Adrenal gland (tissue), 19 donors: ENCODE measurements at places on chromosomes 3 and 15. TPM values are rescaled to one million over a fixed set of nuclear protein-coding genes. Genes with fewer than 3 reads are reported as not detected.

Gene ST8SIA2
- 0.83 TPM for total RNA-seq

DNA sequence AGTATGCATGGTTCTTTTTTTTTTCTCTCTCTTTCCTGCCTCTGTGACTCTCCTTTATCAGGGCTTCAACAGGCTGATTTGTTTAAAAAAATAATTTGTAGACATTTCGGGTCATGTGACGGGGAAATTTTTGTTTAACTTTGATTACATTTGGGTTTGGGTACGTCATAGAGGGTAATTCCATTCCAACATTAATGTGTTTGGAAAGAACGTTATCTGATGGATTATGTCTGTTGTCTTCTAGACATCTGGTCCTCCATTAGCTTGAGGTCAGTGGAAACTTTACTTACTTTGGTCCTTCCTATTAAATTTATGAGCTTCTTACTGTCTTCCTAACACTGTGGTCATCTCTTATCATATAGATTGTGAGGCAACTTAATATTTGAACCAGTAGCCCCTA is 80.9 kb downstream of the STT3B start:
- DNase-seq = no peak

GRCh38 chr3:13197795-13198194 is 124.6 kb upstream of the IQSEC1 start:
- DNase-seq = no peak

Gene ARNT2
- 2.5 TPM for total RNA-seq

DNA sequence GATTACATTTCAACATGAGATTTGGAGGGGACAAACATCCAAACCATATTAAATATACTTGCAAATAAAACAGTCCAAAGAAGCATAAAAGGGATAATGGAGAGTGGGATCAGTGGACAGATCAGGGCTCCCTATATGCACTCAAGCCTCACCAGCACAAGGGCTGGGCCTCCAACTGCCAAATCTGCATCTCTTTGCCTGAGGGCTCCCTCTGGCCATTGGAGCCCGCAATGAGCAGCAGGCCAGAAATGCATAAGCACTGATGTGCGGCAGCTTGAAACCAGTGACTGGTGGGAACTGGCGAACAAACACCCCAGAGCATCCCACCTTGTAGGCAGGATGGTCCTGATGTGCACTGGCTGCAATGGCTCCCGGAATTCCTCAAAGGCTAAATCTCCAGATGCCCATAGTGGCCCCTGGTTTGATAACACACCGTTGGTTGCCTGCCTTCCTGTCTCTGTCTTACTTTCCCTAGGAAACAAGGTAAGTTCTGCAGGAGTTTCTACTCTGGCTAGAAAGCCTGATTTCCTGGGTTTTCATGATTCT is 55.9 kb upstream of the POMGNT2 start:
- DNase-seq = no peak

DNA sequence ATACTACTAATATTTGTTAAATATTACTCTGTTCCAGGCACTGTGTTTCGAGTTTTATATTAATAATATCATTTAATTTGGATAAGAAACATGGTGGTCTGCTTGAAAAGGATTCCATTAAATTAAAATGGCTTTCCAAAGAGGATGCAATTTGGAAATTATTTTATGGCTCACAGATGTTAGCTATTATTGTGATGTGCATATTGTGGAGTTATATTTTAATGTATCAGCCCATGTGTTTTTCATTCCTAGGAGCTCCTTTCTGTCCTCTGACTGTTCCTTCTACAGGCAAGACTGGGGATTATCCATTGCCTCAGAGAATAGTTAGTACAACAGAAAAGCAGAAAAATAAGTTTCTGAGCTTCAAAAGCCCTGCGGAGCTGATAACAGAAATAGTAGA is 376.7 kb upstream of the PDZRN3 start:
- DNase-seq = no peak

GRCh38 chr3:52399593-52399992 is 45.3 kb downstream of the SEMA3G start:
- DNase-seq = no peak

Gene GOLGA8G
- total RNA-seq = not detected

Gene PLCB2
- total RNA-seq = 36.1 TPM

DNA sequence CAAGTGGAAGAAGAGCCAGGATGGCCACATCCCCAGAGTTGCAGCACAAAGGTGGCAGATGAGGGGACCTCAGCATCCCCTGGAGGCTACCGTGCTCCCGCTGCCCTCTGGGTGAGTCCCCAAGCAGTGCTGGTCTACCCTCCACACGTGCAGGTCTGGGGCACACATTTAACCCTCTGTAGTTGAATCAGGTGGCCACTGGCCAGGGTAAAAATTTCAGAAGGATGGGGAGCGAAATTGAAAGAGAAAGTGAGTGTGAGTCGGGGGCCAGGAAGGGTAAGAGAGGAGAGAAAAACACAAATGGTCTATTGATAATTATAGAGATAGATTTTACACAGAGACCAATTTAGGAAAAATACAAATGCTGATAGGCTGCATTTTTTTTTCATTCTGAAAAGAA is 139.5 kb upstream of the EIF1B start:
- DNase-seq = no peak

DNA sequence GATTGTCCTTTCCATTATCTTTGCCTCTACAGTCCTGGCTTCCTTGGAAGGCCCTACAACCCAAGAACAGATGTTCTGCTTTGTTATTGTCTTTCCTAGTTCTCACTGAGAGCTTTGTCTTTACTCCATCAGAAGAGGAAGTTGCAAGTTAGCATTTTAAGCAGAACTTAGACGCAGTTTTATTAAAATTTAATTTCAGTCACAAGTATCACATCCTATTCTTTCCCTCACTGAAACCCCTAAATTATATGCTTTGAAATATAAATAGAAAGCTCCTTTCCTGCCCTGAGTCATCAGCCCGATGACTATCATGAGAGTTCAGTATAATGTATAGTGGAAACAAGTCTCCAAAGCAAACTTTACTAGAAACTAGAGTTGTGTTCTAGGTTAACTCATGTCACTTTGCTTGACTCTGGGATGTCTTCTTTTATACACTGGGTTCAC is 291.2 kb upstream of the RBMS3 start:
- DNase-seq = no peak

GRCh38 chr3:172084871-172085556 is 45.6 kb downstream of the FNDC3B start:
- no peak for DNase-seq

Gene RBPMS2
- 3.8 TPM for total RNA-seq

- DNase-seq = no peak
These were observed 164.3 kb upstream of the LPP start for GRCh38 chr3:187989575-187990153.

DNA sequence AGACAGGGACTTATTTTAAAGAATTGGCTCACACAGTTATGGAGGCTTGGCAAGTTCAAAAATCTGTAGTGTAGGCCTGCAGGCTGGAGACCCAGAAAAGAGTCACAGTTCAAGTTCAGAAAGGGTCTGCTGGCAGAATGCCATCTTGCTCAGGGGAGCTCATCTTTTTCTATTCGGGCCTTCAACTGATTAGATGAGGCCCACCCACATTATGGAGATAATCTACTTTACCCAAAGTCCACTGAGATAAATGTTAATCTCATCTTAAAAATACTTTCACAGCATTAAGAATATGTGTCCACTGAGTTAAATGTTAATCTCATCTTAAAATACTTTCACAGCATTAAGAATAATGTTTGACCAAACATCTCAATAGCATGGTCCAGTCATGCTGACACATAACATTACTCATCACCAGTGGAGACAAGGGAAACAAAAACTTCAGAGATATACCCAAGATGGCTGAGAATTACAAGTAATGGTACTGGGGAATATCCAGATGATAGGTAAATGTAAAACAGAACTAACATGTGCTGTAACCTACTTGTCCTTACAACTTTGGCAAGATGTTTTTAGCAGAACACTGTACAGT is 74.3 kb upstream of the STAC start:
- no peak for DNase-seq

DNA sequence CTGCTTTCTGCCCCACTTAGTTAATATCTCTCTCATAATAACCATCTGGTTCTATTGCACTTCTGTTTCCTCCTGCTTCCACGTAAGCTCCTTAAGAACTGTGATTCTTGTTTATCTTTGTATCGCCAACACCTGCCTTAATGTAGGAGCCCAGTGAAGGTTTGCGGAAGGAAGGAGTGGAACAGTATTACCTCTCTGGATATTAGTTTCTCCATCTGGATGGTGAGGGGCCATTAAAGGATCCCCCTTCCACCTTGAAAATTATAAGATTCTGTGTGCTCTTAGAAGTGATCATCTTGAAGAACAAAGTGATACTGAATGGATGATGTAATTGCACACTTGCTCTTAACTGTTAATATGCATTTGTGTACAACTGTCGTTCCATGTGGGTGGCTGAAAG is 2.2 kb downstream of the CHRNA5 start:
- DNase-seq = no peak

DNA sequence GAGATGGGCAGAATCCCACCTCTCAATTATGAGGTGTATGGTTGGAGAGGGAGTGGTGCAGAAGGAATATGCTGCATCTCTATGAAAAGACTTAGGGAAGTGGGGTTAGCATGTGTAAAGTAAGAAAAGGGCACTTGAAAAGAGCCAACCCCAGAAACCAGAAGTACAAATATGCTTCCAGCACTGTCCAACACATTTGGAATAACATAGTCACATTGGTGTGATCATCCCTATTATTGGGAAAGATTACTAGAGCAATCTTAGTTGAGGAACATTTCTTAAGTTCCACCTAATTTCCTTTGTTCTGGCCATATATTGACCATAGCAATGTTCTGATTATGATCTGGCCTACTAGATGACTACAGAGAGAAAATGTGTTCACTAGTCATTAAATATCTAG is 34.3 kb downstream of the HMG20A start:
- DNase-seq = no peak

Gene HGD
- total RNA-seq = not detected

GRCh38 chr3:9784965-9785364 is 7.3 kb downstream of the TADA3 start:
- DNase-seq = no peak

- DNase-seq = no peak
These were observed 146.1 kb downstream of the UACA start for GRCh38 chr15:70617076-70617910.

- DNase-seq = peak; percentile 78
These were observed 319.1 kb upstream of the TBL1XR1 start for GRCh38 chr3:177516158-177517011.

Gene NR2E3
- not detected for total RNA-seq

Gene UTS2B
- not detected for total RNA-seq

Gene KLHL18
- total RNA-seq = 30.5 TPM

DNA sequence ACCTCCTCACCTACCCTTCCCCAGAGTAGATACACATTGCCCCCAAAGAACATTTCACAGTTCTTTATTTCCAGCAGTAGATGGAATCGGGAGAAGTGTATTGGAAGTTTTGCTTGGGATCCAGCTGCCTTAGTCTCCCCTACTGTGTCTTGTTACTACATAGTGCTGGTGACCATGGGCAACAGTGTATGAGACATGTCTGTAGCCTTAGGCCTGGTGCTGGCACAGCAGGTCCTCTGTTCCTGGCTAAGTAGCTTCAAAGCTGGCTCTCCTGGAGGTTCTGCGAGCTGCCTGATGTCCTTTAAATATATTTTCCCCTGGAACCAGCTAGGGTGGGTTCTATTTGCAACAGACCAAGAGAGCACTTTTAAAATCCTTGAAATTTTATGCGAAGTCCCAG is 174.7 kb downstream of the THSD4 start:
- no peak for DNase-seq

- DNase-seq = no peak
These were observed 195.8 kb downstream of the PLCH1 start for GRCh38 chr3:155549087-155549486.

DNA sequence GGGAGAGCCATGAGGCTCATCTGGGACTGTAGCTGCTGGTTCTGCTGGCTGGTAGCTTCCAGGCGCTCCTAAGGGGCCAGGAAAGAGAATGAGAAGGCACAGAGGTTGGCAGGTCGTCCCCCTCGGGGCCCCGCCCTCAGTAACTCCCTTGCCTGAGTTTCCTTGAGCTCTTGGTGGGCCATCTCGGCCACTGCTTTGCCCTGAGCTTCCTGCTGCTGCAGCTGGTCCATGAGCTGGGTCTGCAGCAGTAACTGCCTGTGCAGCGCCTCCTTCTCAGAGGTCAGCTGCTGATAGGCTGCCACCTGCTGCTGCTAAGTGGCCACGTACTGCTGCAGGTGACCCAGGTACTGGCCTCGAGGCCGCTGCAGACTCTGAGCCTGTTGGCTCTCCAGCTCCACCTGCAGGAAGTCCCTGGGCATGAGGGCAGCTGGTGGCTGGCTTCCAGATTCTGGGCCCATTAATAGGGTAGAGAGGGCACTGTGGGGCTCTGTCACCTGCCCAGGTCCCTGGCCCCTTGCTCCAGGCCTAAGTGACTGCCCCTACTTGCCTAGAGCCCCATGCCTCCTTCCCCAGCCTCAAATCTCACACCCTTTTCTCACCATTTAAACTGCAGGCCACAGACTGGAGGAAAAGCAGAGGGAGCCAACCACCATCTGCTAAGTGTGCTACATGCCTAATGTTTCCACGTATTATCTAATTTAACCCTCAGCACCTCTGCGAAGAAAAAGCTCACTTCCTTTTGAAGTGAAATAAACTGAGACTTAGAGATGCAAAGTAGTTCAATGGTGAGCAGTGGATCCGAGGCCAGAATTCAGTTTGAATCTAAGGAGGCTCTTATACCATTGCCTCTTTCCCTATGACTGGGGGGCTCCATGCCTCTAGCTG is 10.8 kb upstream of the VPS33B start:
- DNase-seq = peak; percentile 82

DNA sequence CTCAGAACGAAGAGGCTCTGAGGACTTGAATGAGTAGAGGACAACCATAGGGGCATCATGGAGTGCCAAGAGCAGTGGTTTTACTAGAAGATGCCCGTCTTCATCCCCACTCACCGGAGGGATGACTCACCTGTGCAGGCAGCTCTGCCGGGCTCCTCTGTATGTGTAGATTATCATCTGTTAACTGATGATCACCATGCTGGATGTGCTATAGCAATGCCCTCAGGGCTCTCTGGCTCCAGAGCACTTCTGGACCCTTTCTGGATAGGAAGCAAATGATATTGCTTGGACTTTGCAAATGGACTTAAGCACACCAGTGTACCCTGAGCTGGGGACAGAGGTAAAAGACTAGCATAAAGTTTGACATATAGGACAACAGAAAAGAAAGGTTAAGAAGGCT is 10.2 kb upstream of the TGFBR2 start:
- DNase-seq = no peak

DNA sequence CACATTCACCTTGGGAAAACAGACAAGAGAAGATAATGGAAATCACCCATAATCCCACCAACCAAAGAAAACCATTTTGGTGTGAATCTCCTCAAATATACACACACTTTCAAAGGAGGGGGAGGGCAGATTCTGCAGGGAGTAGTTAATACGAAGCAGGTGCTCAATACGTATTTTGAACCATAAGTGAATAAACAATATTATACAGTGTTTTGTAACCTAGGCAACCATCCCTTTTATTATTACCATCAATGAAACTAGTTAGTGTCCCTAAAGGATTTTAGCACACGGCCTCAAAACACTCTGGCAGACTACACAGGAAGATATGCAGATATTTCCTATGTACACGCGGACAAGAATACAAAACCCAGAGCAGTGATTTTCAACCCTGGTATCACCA is 6.1 kb downstream of the OSBPL10 start:
- DNase-seq = no peak

GRCh38 chr3:127887321-127887720 is 27.7 kb upstream of the KBTBD12 start:
- DNase-seq = no peak

- DNase-seq = no peak
These were observed 255.9 kb downstream of the EPHA6 start for GRCh38 chr3:97070302-97070701.
